ENCODE measurements at places on chromosomes 16 and 17.

DNA sequence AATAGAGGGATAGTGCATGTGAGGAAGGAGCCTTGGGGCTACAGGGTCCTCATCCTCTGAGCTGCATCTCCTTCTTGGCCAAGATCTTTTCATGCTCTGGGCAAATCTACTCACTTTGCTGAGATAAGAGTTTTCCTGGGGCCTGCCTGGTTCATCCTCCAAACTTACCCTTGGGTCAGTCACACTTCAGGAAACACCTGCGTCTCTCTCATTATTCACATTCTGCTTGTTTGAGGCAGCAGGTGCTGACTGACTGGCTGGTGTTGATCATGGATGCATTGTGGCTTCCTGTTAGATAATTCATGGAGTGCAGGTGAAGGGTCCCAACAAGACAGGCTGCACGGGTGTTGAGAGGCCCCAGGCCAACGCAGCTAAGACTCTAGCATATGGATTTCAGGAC lies 162.6 kb downstream of the SALL1 start:
- DNase-seq: no peak

DNA sequence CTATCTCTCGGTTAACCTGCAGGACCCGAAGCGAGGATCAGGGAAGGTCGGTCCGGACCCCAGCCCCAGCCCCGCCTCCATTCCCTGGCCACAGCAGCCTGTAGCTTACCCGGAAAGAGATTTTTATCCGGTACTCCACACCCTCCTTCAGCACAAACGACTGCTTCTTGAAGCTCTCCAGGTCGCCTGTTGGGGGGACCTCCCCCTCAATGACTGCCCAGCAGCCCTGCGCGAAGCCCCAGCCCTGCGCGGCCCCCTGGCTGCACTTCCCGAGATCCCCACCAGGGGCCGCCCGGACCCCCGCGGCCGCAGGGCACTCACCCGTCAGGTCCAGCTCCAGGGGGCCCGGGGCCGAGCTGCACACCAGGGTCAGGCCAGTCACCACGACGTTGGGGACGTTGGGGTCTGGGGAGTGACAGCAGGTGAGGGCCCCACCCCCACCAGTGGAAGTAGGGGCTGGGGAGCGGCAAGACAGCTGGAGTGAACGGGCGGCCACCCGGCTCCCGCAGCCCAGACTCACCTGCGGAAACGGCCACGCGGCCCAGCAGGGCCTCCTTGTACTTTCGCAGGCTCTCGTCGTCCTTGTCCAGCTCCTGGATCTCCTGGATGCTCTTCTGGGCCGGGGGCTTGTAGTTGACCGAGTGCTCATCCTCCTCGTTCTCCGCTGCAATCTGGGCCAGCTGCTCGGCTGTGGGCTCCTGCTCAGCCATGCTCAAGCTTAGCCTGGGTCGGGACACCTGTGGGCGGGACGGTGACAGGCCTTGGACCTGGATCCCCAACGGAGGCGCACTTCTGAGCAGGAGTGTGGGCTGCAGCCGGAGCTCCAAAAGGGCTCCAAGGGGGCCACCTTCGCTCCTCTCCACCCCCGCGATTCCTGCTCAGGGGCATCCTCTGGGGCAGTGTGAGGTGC lies 1.7 kb downstream of the ARHGDIA start:
- peak; percentile 53 for DNase-seq

DNA sequence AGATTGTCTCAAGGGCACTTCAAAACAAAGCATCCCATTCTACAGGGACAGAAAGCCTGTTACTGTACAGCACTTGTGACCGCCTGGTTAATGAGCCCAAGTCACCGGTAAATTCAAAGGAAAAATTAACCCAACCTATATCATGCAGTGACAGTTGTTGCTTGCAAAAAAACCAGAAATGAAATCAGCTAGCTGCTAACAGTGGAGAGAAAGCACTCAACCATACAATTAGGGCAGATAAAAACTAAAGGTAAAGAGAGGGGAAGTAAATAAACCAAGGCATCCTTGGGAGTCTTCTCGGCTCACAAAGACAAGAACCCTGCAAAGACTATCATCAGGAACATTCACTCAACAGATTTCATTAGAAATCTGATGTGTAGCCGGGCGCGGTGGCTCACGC lies 5.9 kb downstream of the RETREG3 start:
- no peak for DNase-seq

DNA sequence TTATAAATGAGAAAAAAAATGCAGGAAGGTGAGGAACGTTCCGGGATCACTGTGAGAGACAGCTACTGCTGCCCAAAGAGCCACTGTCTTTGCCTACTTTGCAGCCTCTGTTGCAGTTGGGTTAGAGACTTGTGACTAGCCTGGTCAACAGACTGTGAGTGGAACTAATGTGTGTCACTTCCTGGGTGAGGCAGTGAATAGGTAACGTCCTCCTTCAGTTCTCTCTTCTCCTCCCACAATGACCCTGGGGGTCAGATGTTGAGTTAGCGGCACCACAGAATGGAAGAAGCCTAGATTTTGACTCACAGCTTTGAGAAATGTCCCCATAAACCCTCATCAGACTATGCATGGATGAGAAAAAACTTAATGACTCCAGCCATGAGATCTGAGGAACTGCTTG lies 5.2 kb downstream of the C16orf46 start:
- DNase-seq: no peak

DNA sequence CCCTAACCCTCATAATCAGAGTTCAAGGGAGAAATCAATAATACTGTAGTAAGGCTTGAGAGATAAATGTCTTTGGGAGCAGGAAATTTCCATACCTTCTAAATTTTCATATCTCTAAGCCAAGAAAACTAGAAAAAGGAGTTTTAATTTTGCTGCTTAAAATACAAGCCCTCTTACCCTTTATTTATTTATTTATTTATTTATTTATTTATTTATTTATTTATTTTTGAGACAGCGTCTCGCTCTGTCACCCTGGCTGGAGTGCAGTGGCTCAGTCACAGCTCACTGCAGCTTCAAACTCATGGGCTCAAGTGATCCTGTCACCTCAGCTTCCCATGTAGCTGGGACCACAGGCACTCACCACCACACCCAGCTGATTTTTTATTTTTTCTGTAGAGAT lies 69.0 kb upstream of the GNAO1 start:
- DNase-seq: no peak

- DNase-seq: no peak
Measured at GRCh38 chr17:53058031-53058430, 764.7 kb upstream of the KIF2B start.

DNA sequence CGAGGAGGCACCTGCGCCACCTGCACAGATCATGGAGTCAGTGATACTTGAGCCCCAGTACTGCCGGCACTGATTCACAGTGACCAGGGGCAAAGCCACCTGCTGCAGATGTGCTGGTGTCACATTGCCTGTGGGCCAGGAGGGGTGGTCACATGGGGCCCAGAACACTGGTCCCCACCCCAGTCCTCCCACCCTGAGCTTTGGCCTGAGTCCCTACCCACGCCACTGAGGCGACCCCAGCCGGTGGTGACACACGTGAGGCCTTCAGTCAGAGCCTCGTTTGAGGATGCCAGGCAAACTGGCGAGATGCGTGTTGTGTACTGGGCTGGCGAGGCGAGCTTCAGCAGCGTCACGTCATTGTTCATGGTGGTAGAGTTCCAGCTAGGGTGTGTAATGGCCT lies 1.5 kb downstream of the CTRL start:
- DNase-seq: no peak

All from activated CD8-positive, alpha-beta T cell treated with anti-CD3 and anti-CD28 coated beads, Interleukin-2, amount 10 ng/mL, durations not matched to agents 7 days and 5 days (primary cell).